ENCODE measurements at places on chromosomes 12 and 14. TPM values are rescaled to one million over a fixed set of nuclear protein-coding genes. Genes with fewer than 3 reads are reported as not detected.

Gene EML5
- 45.7 TPM for total RNA-seq

Gene CPM
- total RNA-seq, result 12.9 TPM

Gene ING4
- 121 TPM for total RNA-seq

Gene GPX2
- 1.5 TPM for total RNA-seq

Gene RNASE13
- not detected for total RNA-seq

Gene ANG
- total RNA-seq, result 5.1 TPM

Gene C3AR1
- total RNA-seq, result 2.0 TPM

Gene FIGNL2
- 2.2 TPM for total RNA-seq

Gene LRIG3
- total RNA-seq, result 107 TPM

Gene PLXNC1
- 73.7 TPM for total RNA-seq

Gene SELPLG
- total RNA-seq, result 2.9 TPM

Gene BCL2L14
- total RNA-seq, result not detected

Gene AKAP5
- 3.8 TPM for total RNA-seq

Gene WNT1
- total RNA-seq, result not detected

Gene JAG2
- total RNA-seq, result 22.8 TPM

Gene PRDM4
- total RNA-seq, result 30.1 TPM

Gene TMTC2
- 121 TPM for total RNA-seq

Gene A2M
- total RNA-seq, result 182 TPM
